ENCODE measurements at places on chromosomes 12 and 14.

- no peaks in the 10 kb centered on the region for H3K36me3 ChIP-seq
- no peak overlapping the region for H3K4me3 ChIP-seq
- no peak for DNase-seq
- H3K27me3 ChIP-seq = no peaks in the 10 kb centered on the region
- no peak overlapping the region for H3K27ac ChIP-seq
These were observed 49.2 kb upstream of the PRICKLE1 start for GRCh38 chr12:42638697-42639096.

DNA sequence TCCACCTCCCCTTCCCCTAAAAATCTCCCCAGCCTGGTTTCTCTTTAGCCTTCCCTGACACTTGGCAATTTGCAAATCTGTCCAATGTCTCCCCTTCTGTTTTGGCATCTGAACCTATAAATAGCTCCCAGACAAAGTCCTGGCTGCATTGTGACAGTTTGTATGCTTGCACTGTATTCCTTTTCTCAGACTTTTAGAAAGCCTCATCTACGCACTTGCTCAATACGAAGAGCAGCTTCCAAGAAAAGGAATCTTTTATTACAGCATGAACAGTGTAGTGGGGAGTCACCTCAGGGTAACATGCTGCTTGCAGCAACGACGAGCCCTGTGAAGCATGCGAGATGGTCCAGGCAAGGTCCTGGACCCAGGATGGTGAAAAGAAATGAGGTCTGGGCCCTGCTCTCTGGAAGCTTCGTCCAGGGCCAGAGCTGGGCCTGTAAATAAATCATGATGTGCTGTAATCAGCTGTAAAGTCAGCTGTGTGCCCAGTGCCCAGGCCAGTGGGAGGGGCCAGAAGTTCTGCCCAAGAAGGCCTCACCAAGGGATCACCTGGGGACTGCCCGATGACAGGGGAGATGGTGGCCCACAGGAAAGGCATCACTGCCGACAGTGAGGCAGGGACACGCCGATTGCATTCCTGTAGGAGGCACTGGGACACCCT, 88.3 kb downstream of the RIN3 start:
- H3K27me3 ChIP-seq = peaks cover 13% of the 10 kb centered on the region
- DNase-seq = no peak
- no peaks in the 10 kb centered on the region for H3K36me3 ChIP-seq
- H3K27ac ChIP-seq = no peak overlapping the region
- H3K4me3 ChIP-seq = no peak overlapping the region

DNA sequence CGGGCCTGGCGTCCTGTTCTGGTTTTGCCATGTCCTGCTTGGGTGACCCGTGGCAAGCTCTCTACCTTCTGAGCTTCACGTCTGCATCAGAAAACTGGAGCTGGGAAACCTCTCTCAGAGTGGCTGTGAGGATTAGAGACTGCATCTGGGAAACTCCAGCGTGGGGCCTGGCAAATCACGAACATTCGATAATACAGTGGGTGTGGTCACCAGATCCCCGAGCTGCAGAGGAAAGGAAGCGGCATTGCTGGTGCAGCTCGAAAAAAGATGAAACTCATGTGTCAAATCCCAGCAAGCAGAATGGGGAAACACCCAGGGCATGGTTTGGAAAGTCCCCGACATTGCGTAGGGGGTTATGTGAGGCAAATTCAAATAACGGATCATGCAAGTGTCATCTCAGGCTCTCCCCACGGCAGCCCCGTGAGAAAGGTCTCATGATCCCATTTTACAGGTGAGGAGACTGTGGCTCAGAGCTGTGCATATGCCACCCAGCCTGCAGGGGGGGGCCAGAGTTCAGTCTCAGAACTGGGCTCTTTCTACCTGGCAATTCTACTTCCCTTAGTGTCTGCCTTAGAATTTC, 98.1 kb upstream of the VRK1 start:
- no peaks in the 10 kb centered on the region for H3K36me3 ChIP-seq
- peaks cover 4% of the 10 kb centered on the region for H3K27me3 ChIP-seq
- no peaks in the 10 kb centered on the region for H3K4me1 ChIP-seq
- H3K4me3 ChIP-seq = no peak overlapping the region

GRCh38 chr14:74905595-74906142, 17.4 kb downstream of the RPS6KL1 start:
- no peaks in the 10 kb centered on the region for H3K27me3 ChIP-seq
- no peak overlapping the region for H3K4me3 ChIP-seq
- H3K36me3 ChIP-seq = peaks cover 19% of the 10 kb centered on the region
- peak overlapping the region; percentile 40 for H3K27ac ChIP-seq
- peak; percentile 61 for DNase-seq

- no peaks in the 10 kb centered on the region for H3K27me3 ChIP-seq
- no peak overlapping the region for H3K4me3 ChIP-seq
- DNase-seq = no peak
- peaks cover 15% of the 10 kb centered on the region for H3K4me1 ChIP-seq
These were observed 7.4 kb downstream of the COX14 start for GRCh38 chr12:50119387-50119786.

DNA sequence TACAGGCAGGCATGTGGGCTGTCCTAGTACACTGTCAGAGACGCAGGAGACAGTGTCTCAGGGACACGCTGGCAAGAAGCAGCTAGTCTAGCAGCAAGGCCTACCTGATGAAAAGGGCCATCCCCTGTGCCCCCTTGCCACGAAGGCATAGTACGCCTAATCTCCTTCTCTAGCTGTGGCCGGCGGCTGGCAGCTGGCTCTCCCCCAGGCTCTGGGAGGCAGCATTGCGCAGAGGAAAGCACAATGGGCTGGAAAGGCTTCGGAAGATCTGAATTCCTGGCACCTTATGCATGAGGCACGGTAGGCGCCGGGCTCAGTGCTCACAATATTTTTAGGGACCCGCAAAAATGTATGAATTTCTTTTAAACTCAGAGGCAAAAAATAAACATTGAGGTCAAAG, 16.0 kb upstream of the PLEKHH1 start:
- peaks cover 9% of the 10 kb centered on the region for H3K4me1 ChIP-seq
- DNase-seq = no peak
- no peak overlapping the region for H3K27ac ChIP-seq
- no peaks in the 10 kb centered on the region for H3K36me3 ChIP-seq
- peaks cover 48% of the 10 kb centered on the region for H3K27me3 ChIP-seq

- H3K36me3 ChIP-seq = peaks cover 53% of the 10 kb centered on the region
- H3K27me3 ChIP-seq = no peaks in the 10 kb centered on the region
- H3K4me1 ChIP-seq = peaks cover 45% of the 10 kb centered on the region
- no peak for DNase-seq
- peak overlapping the region; percentile 88 for H3K27ac ChIP-seq
These were observed 14.2 kb downstream of the SEL1L start for GRCh38 chr14:81519200-81520011.

DNA sequence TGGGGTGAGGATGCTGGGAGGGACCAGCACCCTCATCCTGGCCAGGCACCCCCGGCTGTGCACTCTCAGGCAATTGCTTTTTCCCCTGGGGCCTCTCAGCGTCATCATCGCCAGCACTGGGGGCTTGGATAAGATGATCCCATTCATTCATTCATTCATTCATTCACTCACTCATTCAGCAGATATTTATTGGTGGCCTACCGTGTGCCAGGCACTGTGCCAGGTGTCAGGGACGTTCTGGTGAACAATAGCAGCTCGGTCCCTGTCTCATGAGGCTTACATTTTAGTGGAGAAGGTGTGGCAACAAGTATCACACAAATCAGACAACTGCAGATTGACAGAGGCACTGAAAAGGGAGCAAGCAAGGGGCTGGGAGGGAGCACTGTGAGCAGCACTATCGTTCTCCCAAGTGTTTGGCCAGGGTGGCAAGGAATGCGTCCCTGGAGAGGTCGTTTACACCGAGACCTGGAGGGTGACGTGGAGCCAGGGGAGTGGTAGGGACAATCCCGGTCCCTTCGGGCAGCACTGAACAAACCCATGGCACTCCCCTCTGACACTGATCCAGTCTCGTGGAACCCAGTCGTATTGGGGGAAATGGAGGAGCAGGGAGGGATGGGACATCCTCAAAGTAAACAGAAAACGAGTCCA, 124.1 kb downstream of the PAPOLA start:
- H3K4me1 ChIP-seq = no peaks in the 10 kb centered on the region
- H3K36me3 ChIP-seq = no peaks in the 10 kb centered on the region
- peaks cover 3% of the 10 kb centered on the region for H3K27me3 ChIP-seq
- H3K4me3 ChIP-seq = no peak overlapping the region

- no peaks in the 10 kb centered on the region for H3K36me3 ChIP-seq
- peaks cover 66% of the 10 kb centered on the region for H3K27me3 ChIP-seq
- no peak overlapping the region for H3K27ac ChIP-seq
These were observed 613 bp downstream of the ARHGEF40 start for GRCh38 chr14:21070610-21071224.

DNA sequence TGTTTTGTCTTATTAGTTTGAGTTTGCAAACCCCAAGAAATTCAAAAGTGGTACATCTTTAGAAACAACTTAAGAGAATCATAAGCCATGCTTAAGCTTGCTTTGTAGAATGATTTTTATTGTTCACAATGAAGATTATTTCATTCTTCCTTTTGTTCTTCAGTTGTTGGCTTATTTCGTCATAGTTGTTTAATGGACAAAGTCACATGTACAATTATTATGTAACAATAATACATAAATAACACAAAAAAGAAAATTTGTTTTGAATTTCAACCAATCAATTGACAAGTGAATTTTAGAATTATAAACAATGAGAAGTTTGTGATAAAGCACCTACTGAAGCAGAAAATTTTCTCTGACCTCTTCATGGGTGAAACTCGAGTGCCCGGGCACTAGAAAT, 111.8 kb upstream of the IGF1 start:
- no peaks in the 10 kb centered on the region for H3K27me3 ChIP-seq
- no peak overlapping the region for H3K27ac ChIP-seq
- H3K4me1 ChIP-seq = no peaks in the 10 kb centered on the region
- no peak overlapping the region for H3K4me3 ChIP-seq

DNA sequence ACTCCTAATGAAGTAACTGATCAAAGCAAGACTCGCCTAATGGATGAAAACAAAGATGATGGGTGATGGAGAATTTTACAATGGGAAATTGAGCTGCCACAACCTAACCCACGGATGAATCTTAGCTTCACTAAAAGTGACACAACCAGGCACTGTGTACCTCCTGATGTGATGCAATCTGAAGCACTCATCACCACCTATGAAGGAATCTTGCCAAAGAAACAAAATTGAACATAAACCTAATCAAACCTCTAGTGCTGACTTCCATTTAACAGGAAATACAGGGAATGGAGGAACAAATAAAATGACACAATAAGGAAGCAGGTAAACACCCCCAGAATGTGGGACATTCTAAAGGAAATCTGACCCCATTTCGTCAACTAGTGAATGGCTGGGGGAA, 13.3 kb upstream of the RARG start:
- no peak overlapping the region for H3K27ac ChIP-seq
- peaks cover 6% of the 10 kb centered on the region for H3K4me1 ChIP-seq
- H3K27me3 ChIP-seq = peaks cover 27% of the 10 kb centered on the region
- no peak for DNase-seq
- no peak overlapping the region for H3K4me3 ChIP-seq

- H3K27me3 ChIP-seq = no peaks in the 10 kb centered on the region
- no peak overlapping the region for H3K4me3 ChIP-seq
- no peak overlapping the region for H3K27ac ChIP-seq
- H3K36me3 ChIP-seq = peaks cover 4% of the 10 kb centered on the region
- DNase-seq = no peak
These were observed 11.6 kb upstream of the CHFR start for GRCh38 chr12:132899033-132899432.

DNA sequence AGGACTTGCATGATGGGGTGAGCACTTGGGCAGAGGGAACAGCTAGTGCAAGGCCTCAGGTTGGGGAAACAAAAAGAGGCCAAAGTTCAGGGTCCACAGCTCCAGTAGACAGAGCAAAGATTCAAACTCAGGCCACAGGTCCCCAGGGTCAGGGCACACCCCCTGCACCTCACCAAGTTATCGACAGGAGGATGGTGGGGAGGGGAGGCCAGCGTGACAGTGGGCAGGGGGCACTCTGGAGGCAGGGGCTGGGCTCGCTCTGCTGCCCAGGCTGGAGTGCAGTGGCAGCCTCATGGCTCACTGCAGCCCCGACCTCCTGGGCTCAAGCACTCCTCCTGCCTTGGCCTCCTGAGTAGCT, 32.4 kb upstream of the ULK1 start:
- H3K27me3 ChIP-seq = peaks cover 4% of the 10 kb centered on the region
- H3K27ac ChIP-seq = no peak overlapping the region
- H3K4me3 ChIP-seq = no peak overlapping the region
- no peak for DNase-seq
- H3K36me3 ChIP-seq = no peaks in the 10 kb centered on the region
- peaks cover 5% of the 10 kb centered on the region for H3K4me1 ChIP-seq

GRCh38 chr12:57813111-57813970, 5.2 kb downstream of the AVIL start:
- no peak overlapping the region for H3K4me3 ChIP-seq
- no peak for DNase-seq
- H3K27me3 ChIP-seq = no peaks in the 10 kb centered on the region
- H3K27ac ChIP-seq = no peak overlapping the region

DNA sequence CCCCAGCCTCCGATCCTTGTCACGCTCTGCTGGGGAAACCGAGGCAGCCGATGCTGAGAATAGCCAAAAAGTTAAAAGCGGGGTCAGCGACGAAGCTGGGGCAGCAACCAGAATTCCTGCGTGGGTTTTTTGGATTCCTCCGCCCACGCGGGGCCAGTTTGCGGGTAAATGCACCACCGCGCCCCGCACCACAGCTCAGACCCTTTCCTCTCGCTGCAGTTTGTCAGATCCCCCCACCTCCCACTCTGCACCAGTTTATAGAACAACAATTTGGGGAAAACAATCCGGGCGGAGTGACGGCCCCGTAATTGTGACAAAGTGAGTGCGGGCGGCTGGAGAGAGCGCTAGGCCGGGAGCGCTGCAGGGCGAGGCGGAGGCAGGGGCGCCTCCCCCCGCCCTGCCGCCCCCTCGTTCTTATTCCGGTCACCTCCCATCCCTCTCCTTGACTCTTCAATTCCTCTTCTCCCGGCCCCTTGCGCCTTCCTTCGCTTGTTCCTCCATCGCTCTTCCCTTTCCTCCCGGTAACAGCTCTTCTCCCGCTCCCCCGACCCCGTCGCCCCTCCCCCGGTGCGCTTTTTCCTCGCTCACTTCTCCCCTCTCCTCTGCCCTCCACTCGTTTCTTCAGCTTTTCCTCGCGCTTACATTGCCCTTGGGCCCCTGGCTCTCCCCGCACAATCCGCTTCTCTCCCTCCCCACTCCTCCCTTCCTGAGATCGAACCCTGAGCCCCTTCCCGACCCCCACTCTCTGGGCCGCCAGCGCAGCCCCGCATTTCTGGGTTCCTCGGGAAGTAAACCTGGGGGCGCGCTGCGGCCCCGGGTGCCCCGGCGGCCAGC, 646 bp upstream of the DNAJC22 start:
- peaks cover 63% of the 10 kb centered on the region for H3K27me3 ChIP-seq
- H3K4me3 ChIP-seq = peak overlapping the region; percentile 79
- no peak for DNase-seq

DNA sequence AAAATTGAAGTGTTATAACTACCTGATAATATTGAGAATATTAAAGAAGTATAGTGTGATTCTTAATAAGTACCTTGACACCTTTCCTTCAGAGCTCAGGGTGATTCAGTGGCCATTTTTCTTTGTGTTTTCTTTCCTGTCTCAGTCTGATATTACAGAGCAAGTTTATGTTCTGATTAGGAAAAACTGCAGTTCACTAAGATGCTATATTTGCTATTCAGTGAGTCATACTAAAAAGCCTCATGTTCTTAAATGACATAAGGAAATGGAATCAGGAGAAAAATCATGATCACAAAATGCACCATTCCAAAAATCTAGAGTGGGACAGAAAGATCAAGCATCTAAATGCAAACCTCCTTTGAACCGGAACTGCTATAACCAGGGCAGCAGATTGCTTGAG, 390.6 kb upstream of the ATP2B1 start:
- H3K4me1 ChIP-seq = peaks cover 6% of the 10 kb centered on the region
- H3K4me3 ChIP-seq = no peak overlapping the region
- no peaks in the 10 kb centered on the region for H3K36me3 ChIP-seq
- no peak overlapping the region for H3K27ac ChIP-seq

- H3K4me1 ChIP-seq = no peaks in the 10 kb centered on the region
- H3K27me3 ChIP-seq = no peaks in the 10 kb centered on the region
- H3K4me3 ChIP-seq = no peak overlapping the region
- H3K36me3 ChIP-seq = no peaks in the 10 kb centered on the region
These were observed 101.9 kb downstream of the GAS2L3 start for GRCh38 chr12:100675432-100675831.

Data from activated T-helper 1 cell treated with anti-CD3 and anti-CD28 coated beads, Interleukin-12 subunit alpha, Interleukin-12 subunit beta, Interleukin-2, Interleukin-4 antibody, amounts not matched to agents 30 ng/mL and 10 ng/mL and 1 ng/mL, durations not matched to agents 14 hours and 24 hours and 36 hours (primary cell).